ENCODE measurements at places on chromosomes 7 and 10.

GRCh38 chr7:157494506-157495176 lies 157.8 kb downstream of the DNAJB6 start:
- DNase-seq = no peak

- DNase-seq = no peak
These were observed 10.3 kb upstream of the FAM171A1 start for GRCh38 chr10:15381420-15381819.

GRCh38 chr7:68601826-68602225 lies 996.4 kb upstream of the AUTS2 start:
- no peak for DNase-seq

DNA sequence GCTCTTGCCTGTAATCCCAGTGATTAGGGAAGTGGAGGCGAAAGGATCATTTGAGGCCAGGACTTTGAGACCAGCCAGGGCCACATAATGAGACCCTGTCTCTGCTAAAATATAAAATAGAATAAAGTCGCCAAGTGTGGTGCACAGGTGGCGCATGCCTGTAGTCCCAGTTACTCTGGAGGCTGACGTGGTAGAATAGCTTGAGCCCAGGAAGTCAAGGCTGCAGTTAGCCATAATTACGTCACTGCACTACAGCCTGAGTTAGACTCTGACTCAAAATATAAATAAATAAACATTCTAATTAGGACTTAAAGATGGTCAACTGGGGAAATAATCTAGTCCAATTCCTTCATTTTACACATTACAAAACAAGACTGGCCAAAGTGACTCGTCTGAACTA lies 768 bp downstream of the CHCHD2 start:
- no peak for DNase-seq

DNA sequence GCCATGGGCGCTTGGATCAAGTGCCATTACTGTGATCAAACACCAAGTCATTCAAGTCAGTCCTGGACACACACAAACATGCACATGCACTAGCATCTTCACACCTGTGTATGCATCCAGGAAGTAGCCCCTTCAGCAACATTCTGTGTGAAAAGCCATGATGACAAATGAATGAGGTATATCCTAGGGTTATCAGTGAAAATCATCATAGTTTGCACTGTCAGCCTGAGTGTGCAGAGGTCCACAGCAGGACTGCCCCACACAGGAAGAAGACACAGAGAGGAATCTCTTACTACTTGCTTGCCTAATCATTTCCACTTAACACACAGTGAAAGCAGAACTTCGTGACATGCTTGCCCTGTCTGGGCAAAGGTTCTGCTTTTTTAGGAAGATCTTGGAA lies 184.0 kb upstream of the ADO start:
- no peak for DNase-seq

- DNase-seq = no peak
These were observed 17.6 kb upstream of the MCM10 start for GRCh38 chr10:13143766-13144165.

DNA sequence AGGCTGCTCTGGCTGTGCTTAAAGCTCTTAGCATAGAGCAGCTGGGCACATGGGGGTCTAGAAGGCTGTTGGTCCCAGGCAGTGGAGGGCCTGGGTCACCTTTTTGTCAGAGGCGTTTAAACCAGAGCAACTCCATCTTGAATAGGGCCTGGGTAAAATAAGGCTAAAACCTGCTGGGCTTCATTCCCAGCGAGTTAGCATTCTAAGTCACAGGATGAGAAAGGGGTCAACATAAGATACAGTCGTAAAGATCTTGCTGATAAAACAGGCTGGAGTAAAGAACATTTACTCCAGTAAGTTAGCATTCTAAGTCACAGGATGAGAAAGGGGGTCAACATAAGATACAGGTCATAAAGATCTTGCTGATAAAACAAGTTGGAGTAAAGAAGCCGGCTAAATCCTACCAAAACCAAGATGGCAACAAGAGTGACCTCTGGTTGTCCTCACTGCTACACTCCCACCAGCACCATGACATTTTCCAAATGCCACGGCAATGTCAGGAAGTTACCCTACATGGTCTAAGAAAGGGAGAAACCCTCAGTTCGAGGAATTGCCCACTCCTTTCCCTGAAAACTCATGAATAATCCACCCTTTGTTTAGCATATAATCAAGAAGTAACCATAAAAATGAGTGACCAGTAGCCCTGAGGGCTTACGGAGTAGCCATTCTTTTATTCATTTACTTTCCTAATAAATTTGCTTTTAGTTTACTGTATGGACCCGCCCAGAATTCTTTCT lies 96.8 kb upstream of the PCBD1 start:
- no peak for DNase-seq

DNA sequence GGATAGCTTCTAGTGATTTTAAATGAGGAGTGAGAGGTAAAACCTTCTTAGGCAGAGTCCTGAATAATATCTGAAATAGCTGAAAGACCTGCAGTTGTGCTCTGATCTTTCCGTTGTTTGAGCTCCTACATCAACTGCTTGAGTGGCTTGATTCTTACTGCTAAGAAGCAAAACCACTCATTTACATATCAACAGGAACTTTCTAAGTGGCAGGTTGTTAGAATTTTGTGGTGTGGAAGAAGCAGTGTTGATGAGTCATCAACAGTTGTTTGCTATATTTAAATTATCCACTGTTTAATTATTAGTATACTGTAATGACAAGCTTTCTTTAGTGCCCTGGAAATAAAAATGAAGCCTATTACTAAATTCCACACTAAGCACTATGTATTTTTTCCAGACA lies 689.5 kb downstream of the DNAJB9 start:
- DNase-seq = no peak

Data from CD4-positive, alpha-beta T cell treated with Interleukin-6 at 100 ng/mL for 8 hours (primary cell).